A172 (cell line): ENCODE measurements at places on chromosomes 16 and 17. TPM values are rescaled to one million over a fixed set of nuclear protein-coding genes. Genes with fewer than 3 reads are reported as not detected.
A peak's percentile ranks its signal among the peaks of the same experiment; 100 is the strongest.

- peak; percentile 44 for DNase-seq
Measured at GRCh38 chr16:65178151-65178550, 56.3 kb upstream of the CDH11 start.

DNA sequence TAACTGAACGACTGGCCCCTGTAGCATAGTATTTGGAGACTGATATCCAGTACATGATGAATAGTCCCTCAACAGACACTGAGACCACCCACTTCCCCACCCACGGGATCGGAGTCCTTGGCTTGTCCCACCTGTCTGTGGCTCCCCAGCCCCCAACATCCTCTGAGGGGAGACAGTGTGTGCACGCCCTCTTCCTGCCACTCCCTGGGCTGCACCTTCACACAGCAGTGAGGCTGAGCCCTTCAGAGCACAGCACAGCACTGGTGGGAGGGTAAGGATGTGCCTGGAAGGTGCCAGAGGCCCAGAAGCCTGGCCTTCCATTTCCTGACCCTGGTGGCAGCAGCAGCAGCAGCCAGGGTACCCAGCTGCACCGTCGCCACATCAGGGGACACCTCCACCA is 11.0 kb downstream of the DNASE1 start:
- DNase-seq: no peak

Gene MEIOC
- 0.14 and 0.91 TPM in 2 replicates for total RNA-seq

DNA sequence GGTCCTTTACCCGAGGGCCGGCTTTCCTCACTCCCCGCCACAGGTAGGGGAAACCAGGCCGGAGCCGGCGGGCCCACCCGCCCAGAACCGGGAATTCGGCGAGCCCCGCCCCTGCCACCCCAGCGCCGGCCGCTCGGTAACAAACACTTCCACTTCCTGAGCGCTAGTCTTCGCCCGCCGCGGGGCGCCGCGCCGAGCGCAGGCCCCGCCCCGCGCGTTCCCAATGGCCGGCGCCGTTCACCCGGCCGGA is 224 bp upstream of the NHERF1 start:
- no peak for DNase-seq

GRCh38 chr17:68699936-68700335 is 98.8 kb upstream of the FAM20A start:
- no peak for DNase-seq

- peak; percentile 18 for DNase-seq
Measured at GRCh38 chr16:287298-287811, 4.4 kb downstream of the PDIA2 start.

DNA sequence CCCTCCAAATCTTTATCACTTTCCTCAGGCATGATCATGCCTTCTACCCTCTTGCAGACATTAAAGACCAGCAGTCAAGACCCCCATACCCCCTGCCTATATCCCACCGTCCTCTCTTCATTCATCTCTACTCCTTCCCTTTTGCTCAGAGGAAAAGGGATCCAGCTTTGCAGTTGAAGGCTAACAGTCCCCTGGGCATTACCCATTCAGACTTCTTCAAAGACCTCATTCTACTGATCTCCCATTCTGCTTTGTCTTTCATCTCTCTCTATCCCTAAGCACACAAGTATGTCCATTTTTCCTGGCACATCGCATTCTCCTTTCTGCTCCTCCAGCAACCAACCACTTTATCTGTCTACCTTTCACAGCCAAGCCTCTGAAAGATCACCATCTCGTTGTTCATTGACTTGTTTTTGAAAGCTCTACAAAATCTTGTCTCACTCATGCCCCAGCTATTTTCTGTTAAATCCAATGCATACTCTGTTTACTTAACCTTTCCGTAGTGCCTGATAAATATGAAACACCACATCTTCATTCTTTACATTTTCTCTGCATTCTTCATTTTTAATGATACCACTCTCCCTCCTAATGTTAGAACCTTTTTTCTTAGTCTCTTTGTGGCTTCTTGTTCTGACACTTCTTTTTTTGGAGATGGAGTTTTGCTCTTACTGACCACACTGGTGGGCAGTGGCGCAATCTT is 14.1 kb upstream of the LCMT1 start:
- DNase-seq: peak; percentile 50

DNA sequence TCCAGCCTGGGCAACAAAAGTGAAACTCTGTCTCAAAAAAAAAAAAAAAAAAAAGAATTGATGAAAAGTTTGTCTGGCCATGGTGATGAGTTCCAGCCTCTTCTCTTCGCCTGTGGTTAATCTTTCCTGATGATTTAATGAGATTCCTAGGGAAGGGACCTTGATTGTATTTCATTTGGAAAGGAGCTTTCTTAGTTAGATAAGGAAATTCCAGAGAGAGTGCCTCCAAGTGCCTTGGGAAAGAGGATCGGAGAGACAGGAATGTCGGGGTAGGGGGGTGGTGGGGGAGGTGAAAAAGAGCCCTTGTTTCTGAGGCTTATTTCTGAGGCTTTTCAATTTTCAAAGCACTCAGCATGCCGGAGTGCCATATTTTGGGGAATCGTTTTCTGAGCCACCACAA is 93.2 kb upstream of the SIAH1 start:
- no peak for DNase-seq

- peak; percentile 51 for DNase-seq
Measured at GRCh38 chr17:59165933-59166342, 10.4 kb downstream of the PRR11 start.

- no peak for DNase-seq
Measured at GRCh38 chr16:57791195-57791892, 10.9 kb downstream of the KIFC3 start.

Gene SLC16A13
- total RNA-seq: 0.74 and 1.9 TPM in 2 replicates

Gene PRR35
- not detected in 2 replicates for total RNA-seq

GRCh38 chr16:80931801-80932707 is 74.6 kb downstream of the CMC2 start:
- DNase-seq: no peak

DNA sequence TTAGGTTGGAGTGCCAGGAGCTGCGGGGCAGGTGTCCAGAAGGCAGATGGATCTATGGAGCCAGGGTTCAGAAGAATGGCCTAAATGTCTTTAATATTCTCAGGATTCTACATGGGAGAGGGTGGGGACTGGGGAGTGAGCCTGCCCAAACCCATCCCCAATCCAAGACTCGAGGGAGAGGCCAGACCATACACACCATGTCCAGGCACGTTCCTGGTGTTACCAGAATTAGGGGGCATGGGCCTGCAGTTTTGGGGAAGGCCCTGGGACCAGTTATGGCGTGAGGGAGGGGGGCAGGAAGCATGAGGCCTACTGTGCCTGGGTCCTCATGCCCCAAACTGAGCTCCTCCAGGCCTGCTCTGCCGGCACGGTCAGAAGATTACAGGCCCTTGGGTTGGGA is 1.9 kb downstream of the TAX1BP3 start:
- no peak for DNase-seq

DNA sequence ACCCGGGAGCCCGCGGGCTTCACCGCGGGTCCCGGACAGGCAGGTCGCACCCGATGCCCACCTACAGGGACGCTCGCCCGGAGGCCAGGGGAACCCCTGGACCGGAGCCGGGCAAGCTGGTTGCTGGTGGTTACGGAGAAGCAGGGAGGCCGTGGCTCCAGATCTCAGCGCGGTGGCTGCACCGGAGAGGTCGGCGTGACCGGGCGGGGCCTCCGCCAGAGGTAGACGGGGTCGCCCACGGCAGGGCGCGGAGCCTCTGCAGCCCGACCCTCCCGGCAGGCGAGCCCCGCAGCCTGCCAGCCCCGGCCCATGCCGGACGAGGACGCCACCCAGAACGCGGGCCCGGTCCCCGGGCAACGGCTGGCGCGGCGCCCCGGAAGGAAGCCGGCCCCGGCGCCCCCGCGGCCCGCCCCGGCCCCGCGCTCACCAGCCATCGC is 341 bp downstream of the PCYT2 start:
- DNase-seq: no peak

- DNase-seq: no peak
Measured at GRCh38 chr17:42098730-42099399, 592 bp upstream of the ZNF385C start.

DNA sequence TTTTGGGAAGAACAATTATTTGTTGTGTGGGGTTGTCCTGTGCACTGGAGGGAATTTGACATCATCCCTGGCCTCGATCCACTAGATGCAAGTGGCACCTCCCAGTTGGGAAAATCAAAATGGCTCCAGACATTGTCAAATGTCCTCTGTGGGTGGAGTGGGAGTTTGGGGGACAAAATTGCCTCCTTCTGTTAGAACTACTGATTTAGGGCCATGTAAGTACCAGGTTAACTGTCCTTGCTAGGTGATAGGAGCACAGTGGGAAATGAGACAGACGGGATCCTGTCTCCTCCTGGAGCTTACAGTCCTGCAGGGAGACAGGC is 56.8 kb downstream of the ARHGAP23 start:
- no peak for DNase-seq

DNA sequence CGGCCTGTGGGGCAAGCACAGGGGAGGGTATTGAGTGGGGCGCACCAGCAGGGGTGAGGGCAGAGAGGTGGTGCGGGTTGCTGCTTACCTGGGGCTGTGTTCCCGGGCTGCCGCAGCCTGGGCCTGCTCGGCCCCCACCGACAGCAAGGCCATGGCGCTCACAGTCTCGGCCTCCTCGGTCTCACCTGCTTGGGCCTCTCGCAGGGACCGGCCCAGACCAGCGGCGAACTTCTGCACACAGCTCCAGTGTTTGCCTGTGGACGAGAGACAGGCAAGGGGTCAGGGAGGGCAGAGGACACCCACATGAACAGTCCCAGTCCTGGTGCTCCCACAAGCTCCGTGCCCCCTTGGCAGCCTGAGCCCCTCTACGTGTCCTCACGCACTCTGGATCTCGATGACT is 7.9 kb downstream of the G6PC3 start:
- DNase-seq: no peak

Gene BCO1
- 0.19 and 1.9 TPM in 2 replicates for total RNA-seq

Gene ICAM2
- 0.17 and 0.22 TPM in 2 replicates for total RNA-seq

Gene ITGAL
- 0.17 and 0.26 TPM in 2 replicates for total RNA-seq

- peak; percentile 30 for DNase-seq
Measured at GRCh38 chr16:12546918-12547607, 256.6 kb downstream of the CPPED1 start.

Gene CDH13
- total RNA-seq: 99.0 and 158 TPM in 2 replicates

DNA sequence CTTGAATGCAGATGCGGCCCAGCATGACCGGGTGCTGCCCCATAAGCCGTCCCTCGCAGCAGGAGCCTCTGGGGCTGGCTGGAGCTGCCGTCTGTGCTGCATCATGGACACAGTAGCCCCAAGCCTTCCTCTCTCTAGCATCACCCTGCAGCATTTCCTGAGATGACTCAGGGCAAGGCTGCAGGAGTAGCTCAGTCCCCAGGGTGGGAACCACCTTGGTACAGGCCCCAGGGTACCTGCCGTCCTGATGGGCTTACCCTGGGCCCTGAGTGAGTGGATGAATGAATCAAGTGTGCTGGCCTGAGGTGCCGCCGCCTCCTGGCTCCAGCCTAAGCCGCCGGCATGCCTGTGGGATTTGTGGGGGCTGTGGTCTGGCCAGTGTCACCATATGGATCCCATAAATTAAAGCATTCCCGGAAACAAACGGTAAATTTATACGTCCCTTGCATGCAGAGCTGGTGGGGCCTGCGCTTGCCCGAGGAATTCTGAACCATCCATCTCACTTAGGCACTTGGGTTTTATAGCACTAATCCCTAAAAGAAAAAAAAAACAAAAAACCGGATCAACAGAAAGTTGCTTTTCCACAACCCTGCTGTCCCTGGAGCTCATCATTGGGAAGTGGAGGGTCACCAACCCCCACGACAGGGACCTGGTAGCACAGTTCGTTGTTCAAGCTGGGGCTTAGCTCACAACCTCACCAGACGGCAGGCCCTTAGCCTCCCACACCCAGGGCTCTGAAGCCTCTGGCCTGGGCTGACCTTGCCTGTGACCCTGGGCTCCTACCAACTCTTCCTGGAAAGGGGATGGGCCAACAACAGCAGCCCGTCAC is 242.6 kb upstream of the CIBAR2 start:
- peak; percentile 97 for DNase-seq

Gene GUCY2D
- total RNA-seq: not detected in 2 replicates

GRCh38 chr16:78838276-78838675 is 738.8 kb downstream of the WWOX start:
- no peak for DNase-seq

Gene MMP25
- 0.53 and 1.6 TPM in 2 replicates for total RNA-seq

- DNase-seq: peak; percentile 97
Measured at GRCh38 chr16:84013787-84014569, 28.6 kb downstream of the SLC38A8 start.

Gene SBK1
- 0.45 and 0.48 TPM in 2 replicates for total RNA-seq

Gene INPP5K
- total RNA-seq: 36.1 and 40.8 TPM in 2 replicates

- no peak for DNase-seq
Measured at GRCh38 chr17:14123619-14124278, 54.4 kb downstream of the COX10 start.

- DNase-seq: no peak
Measured at GRCh38 chr17:64162554-64162953, 32.6 kb upstream of the ERN1 start.
